GM06990 (cell line): ENCODE measurements at places on chromosomes 5 and 9.

DNA sequence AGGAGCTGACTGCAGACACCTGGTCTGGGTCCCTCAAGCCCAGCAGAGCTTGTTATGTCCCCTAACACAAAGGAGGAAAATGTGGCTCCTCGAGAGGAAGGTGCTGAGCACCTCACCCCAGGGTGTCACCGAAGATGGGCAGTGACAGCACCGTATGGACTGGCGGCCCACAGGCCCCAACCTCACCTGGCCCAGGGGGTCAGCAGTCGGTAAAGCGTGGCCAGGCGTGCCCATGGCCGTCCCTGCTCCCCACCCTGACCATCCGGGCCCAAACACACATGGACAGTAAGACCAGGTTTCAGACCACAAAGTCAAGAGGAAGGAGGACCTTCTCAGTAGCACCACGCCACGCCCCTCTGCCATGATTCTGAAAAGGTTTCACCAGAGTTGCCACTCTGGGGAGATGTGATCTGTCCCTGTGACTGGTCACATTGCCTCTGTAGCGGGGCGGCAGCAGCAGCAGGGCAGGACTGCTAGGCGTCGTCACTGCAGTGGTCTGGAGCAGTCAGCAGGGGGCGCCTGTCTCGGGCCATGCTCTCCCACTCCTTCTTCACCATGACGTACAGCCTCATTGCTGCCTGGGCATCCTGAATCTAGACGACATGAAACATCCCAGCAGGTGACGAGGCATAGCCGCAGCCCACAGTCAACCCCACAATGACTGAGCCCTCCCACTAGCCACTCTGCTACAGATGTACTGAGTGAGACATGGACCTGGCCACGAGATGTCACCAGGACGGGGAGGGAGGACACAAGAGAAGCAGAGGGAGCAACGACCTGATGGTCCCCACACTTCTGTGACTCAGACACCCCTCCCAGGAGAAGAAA lies 11.1 kb downstream of the REXO4 start:
- DNase-seq = peak; percentile 73

DNA sequence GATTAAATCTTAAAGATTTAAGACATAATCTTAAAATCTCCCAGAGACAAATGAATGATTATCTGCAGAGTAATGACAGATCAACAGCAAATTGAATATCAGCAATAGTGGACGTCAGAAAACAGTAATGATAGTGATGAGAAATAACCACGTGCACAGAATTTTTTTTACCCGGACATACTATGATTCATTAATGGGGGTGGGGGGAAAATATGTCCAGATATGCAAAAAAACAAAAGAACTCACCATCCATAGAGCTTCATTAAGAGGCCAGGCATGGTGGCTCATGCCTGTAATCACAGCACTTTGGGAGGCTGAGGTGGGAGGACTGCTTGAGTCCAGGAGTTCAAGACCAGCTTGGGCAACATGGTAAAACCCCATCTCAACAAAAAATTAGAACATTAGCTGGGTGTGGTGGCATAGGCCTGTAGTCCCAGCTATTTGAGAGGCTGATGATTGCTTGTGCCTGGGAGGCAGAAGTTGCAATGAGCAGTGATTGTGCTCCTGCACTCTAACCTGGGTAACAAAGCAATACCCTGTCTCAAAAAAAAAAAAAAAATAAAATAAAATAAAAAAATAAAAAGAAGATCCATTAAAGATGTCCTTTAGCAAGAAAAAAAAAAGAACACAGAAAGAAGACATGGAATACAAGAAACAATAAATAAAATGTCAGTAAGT lies 30.9 kb upstream of the SHOC1 start:
- DNase-seq = no peak

GRCh38 chr5:173664154-173664526 lies 47.7 kb upstream of the BOD1 start:
- no peak for DNase-seq

GRCh38 chr9:114674076-114674797 lies 7.8 kb downstream of the TEX48 start:
- no peak for DNase-seq

DNA sequence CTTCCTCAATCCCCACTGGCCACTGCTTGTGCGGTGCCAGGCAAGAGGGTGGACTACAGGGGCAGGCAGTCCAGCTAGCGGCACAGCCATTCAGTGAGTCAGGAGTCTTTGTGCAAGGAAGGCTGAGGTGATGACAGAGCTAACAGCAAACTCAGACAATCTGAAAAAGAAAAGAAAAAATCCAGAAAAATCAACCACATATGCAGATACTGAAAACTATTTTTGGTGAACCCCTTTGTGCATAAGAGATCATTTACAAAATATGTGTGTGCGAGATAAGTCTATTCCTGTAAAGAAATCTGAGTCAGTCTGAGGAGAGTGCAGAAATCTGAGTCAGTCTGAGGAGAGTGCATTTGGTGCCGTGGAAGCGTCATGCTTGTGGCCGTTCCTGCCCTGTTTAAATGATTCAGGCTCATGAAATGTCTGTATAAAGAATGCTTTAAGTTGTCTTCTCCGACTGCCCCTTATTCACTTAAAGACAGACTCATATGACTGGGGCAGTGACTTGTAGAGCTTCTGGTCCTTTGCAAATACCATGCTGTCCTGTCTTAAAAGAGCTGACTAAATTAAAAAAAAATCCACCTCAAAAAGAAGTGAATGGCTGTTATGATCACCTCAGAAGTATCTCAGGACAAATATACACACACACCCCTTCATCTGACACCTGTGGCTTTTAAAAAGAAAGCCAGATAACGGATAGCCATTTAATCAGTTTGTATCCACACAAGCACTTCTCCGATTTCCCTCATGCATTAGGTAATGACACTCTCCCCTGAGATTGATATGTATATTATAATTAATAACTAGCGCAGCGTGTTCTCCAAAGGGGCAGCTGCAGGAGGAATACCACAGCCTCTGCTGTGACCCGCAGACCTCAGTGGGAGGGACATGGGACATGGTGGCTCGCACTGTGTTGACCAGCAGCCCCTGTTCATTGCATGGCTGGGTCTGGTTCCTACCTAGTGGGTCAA lies 47.3 kb downstream of the TRIO start:
- DNase-seq = no peak

DNA sequence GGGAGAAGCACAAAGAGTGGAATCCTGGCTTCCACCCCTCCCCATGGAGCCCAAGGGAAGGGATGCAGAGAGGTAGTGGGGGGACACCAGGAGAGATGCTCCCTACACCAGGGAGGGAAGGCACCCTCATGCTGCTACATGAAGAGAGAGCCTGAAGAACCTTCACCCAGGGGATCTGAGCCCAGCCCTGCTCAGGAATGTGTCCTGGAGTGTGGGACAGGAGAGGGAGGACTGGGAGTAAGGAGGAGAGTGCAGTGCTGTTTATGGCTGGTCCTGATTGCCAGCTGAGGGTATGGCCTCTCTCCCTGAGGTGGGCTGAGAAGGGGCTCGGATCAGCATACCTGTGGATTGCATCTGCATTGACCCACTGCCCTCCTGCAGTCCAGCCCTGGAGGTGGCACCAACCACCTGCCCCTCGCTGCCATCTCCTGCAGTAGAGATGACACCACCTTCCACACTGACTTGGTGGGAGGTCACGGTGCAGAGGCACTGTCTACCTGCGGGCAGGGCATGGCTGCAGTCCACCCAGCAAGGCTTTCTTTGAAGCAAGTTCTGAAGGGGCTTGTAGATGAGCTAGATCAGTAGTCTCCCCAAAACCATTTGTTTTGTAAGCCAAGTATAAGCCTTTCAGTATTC lies 114.9 kb upstream of the SLC25A48 start:
- no peak for DNase-seq

DNA sequence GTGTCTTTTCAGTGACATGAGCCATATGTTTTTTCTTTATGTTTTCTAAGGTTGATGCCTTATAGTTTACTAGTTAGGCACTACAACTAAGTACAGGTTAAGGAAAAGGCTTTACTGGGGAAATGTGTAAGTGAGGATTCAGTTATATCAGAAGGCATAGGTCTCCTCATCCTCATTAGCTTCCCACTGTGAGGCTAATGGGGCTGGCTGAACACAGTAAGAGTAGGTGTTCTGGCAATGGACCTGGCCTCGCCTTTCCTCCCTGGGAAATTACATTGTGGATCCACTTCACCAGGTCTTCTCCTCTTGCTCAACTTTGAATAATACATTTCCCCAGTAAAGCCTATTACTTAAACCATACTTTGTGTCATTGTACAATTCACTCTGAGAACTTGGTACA lies 225.5 kb downstream of the PTPRD start:
- DNase-seq = no peak

DNA sequence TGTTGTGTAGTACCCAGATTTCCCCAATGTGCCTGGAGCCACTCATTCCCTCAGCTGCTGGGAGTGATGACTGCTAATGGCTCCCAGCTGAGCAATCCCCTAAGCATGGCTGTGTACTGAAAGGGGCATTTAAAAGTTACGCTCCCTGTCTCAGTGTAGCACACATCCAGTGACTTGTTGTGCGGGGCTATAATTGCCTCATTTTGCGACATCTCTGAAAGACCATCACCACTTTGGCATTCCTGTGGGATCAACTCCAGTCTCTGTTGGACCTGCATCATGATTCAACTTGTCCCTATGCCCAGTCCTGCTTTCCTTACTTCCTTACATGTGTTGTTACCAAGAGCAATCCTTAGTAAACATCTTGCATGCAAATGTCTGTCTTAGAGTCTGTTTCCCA lies 201.2 kb upstream of the MPDZ start:
- DNase-seq = no peak

DNA sequence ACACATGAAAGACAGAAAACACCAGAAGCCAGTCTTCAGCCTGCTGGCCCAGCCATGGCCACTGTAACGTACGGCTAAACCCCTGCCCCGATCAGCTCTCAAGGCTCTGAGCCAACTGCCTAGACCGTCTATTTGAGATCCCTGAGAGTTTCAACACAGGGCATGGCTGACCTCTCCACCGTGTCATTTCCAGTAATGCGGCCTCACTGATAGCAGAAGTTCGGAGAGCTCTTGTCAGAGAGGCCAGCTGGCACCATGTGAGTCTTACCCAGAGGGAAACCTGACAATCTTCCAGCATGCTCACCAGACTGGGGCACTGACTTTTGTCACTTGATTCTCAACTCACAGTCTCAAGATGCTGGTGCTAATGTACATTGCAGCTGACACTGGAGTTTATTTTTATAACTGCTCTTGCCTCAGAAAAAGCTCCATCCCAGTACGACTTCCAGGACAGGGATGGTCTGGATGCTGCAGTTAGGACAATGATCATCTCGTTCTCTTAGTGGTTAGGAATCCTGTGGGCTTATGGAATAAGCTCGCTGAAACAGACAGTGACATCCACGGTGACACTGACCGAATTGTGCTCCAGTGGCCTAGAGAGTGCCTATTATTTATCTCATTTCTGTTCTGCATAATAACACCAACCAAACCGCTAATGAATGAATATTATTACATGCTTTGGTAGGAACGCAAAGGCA lies 372.7 kb downstream of the ICE1 start:
- no peak for DNase-seq

- DNase-seq = no peak
These were observed 175.8 kb downstream of the ADAMTS6 start for GRCh38 chr5:65305913-65306312.

GRCh38 chr5:39209924-39210323 lies 9.4 kb downstream of the FYB1 start:
- DNase-seq = no peak

GRCh38 chr5:91898019-91898418 lies 514.9 kb upstream of the ARRDC3 start:
- DNase-seq = no peak

DNA sequence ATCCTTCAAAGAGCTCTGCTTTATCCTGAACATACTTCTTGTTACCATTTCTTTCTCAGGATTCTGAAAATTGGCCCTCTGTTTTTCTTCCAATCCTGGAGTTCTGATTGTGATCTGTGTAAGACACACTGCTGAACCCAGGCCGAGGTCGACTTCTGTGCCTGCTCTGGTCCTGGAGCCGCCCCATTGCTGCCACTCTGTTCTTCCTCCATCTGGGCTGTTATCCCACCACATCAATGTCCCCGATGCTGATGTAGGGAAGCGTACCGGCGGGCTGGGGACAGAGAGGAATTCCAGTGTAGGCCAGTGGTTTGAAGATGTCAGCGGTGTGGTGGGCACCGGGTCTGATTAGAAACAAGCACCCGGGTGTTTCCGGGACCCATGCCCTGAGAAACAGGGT lies 102.5 kb downstream of the LIFR start:
- DNase-seq = no peak

GRCh38 chr5:126938466-126938865 lies 91.9 kb downstream of the MARCHF3 start:
- DNase-seq = no peak

DNA sequence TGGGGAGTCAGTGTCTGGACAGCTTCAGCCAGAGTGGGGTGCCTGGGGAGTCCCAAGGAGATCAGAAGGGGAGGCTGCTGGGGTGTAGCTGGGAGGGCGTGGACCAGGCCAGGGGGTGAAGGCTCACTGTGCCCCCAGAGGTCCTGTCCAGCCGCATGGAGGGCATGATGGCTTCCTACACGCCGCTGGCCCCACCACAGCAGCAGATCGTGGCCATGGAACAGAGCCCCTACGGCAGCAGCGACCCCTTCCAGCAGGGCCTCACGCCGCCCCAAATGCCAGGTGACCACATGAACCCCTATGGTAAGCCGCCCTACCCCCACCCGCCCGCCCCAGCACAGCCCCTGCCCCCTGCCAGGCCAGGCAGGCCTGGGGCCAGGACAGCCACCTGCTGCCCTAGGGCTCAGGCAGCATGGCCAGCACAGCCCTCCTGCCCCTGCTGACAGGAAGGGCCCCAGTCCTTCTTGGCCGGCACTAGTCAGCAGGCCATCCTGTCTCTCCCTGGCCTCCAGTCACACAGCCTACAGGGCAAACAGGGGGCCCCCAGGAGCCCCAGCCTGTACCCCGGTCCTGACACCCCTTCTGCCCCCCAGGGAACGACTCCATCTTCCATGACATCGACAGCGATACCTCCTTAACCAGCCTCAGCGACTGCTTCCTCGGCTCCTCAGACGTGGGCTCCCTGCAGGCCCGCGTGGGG lies 82.1 kb downstream of the LMX1B start:
- no peak for DNase-seq

DNA sequence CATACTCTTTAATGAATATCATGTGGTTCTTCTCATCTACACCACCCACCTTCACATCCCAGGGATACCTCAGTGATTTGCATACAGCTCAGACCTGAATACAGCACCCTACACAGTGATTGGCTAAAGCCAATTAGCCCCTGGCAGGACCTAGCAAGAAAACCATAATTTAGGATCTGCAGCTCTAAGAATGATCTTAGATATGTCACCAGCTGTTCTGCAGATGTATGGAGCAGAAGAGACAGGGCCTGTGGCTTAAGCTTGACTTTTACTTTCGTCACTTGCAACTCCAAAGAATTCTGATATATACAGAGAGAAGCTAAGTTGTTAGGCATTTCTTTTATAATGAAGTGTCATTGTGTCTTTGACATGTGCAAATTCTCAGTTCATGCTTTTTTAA lies 483.2 kb upstream of the C9orf72 start:
- DNase-seq = no peak

DNA sequence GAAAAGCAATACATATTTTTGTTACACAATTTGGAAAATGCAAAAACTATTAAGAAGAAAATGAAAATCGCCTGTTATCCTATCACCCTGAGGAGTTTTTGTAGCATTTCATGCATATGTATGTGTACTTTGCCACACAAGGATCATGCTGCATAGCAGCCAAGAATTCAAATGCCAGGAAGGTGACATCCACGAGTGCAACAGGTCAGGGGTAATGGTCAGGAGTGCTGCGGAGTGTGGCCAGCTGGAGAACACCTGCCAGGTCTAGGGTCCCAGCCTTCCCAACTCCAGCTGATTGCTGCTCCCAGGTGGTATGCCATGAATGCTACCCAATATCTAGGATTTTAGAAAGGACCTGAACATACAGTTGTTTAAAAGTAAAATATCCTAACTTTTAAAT lies 617.1 kb downstream of the PRELID2 start:
- no peak for DNase-seq

- peak; percentile 24 for DNase-seq
These were observed 2.5 kb downstream of the TLE1 start for GRCh38 chr9:81686614-81687520.
